A549 treated with Mapracorat at 1 μM for 4 hours (cell line): ENCODE measurements at places on chromosomes 6 and 20. TPM values are rescaled to one million over a fixed set of nuclear protein-coding genes. Genes with fewer than 3 reads are reported as not detected.

The RIMS1 gene
- total RNA-seq = not detected in 5 replicates

The TRAPPC3L gene
- not detected in 5 replicates for total RNA-seq

The SLC22A23 gene
- 6.7 to 10.0 TPM (median 9.1 TPM) in 5 replicates for total RNA-seq

The WASF1 gene
- 10.0 to 11.0 TPM (median 10.5 TPM) in 5 replicates for total RNA-seq

The SLC22A3 gene
- total RNA-seq = 40.2 to 49.9 TPM (median 44.7 TPM) in 5 replicates

The EDN1 gene
- total RNA-seq = 35.1 to 45.3 TPM (median 40.7 TPM) in 5 replicates

The SLC44A4 gene
- 0.15 TPM in 1 of 5 replicates, not detected in the others for total RNA-seq

The SPAG4 gene
- total RNA-seq = 3.1 to 5.9 TPM (median 4.8 TPM) in 5 replicates

The ELOVL5 gene
- 60.8 to 70.9 TPM (median 67.8 TPM) in 5 replicates for total RNA-seq

The PTK6 gene
- total RNA-seq = 2.4 to 3.6 TPM (median 3.1 TPM) in 5 replicates

The IL20RA gene
- not detected in 5 replicates for total RNA-seq

The FOXS1 gene
- 0.17 to 0.86 TPM (median 0.61 TPM) in 5 replicates for total RNA-seq

The SLCO4A1 gene
- total RNA-seq = 9.2 to 14.1 TPM (median 11.9 TPM) in 5 replicates

The VWA7 gene
- total RNA-seq = 0.72 to 2.2 TPM (median 1.4 TPM) in 5 replicates

The CLVS2 gene
- total RNA-seq = 0.11 to 0.34 TPM (median 0.20 TPM) in 5 replicates

The OLIG3 gene
- not detected in 5 replicates for total RNA-seq

The DEF6 gene
- 0.10 to 0.19 TPM in 2 of 5 replicates, not detected in the others for total RNA-seq

The MICB gene
- total RNA-seq = 6.0 to 8.1 TPM (median 7.5 TPM) in 5 replicates

The MCCD1 gene
- not detected in 5 replicates for total RNA-seq

The SLC16A10 gene
- total RNA-seq = 0.22 to 0.87 TPM (median 0.50 TPM) in 5 replicates

The RNF217 gene
- total RNA-seq = 4.2 to 8.0 TPM (median 6.7 TPM) in 5 replicates

The ZNF343 gene
- 11.5 to 13.0 TPM (median 12.4 TPM) in 5 replicates for total RNA-seq

The TRIM15 gene
- total RNA-seq = not detected in 5 replicates

The ROS1 gene
- 0.13 to 0.34 TPM (median 0.20 TPM) in 5 replicates for total RNA-seq

The SUMO4 gene
- not detected in 5 replicates for total RNA-seq

The MEP1A gene
- not detected in 5 replicates for total RNA-seq

The CCND3 gene
- 123 to 188 TPM (median 164 TPM) in 5 replicates for total RNA-seq

The TMC2 gene
- total RNA-seq = not detected in 5 replicates

The SOX18 gene
- 1.1 to 2.7 TPM (median 2.3 TPM) in 5 replicates for total RNA-seq

The C2 gene
- total RNA-seq = 0.26 to 0.46 TPM (median 0.31 TPM) in 5 replicates

The LTB gene
- 0.35 to 0.88 TPM (median 0.51 TPM) in 5 replicates for total RNA-seq

The MYCT1 gene
- not detected in 5 replicates for total RNA-seq
